NCI-H187 (cell line): ENCODE measurements at places on chromosomes 5 and 9.

DNA sequence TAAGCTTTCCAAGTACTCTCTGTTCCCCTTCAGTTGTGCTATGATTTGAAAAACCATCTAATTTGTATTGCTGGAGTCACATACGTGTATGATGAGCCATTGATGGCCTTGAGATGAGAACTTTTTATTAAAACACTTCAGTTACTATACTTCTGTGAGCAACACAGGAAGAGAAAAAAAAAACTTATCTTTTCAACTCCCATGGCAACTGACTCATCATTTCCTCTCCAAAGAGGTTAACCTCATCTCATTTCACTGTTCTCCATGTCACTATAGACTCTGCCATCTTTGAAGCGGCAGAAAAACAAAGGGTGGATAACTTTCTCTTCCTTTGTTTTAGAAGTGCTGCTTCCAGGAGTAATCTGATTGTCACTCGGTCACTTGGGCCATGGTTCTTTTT is 104.3 kb upstream of the PCSK1 start:
- DNase-seq = no peak

DNA sequence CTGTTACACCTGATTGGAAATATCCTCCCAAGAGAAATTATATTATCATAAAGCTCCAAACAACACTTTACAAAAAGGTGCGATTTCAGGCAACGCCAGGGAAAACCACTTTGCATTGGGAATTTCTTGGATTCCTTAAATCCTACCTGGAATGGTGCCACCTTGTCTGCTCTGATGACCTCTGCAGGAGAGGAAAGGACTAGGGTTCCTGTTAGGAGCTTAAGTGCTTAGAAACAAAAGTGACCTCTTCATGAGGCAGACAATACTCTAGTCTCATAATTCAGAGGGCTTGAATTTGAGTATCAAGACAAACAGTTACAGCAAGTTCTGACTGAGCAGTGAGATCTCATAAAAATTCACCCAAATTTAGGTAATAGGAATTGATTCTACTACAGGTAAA is 33.9 kb upstream of the GLIS3 start:
- no peak for DNase-seq

GRCh38 chr9:72807765-72808445 is 144.9 kb downstream of the ALDH1A1 start:
- no peak for DNase-seq

- no peak for DNase-seq
Observed at GRCh38 chr5:150107909-150108447, 21.6 kb upstream of the CSF1R start.

GRCh38 chr9:120716483-120716882 is 2.2 kb upstream of the MEGF9 start:
- no peak for DNase-seq

DNA sequence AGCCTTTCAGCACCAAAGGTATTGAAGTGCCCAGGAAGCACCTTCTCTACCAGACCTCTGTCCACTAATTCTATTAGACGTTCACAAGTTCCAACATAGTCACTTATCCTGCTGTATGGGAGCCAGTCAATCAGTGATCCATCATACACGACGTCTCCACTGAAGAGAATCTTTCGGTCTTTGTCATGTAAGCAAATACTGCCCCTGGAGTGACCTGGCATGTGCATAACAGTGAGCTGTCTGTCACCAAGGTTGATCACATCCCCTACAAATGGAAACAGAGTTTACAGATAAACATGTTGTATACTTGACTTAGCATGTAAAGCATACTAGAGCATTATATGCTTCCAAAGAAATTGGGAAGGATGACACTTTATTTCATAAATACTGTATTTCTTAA is 13.3 kb downstream of the MBLAC2 start:
- no peak for DNase-seq

GRCh38 chr5:72295539-72295938 is 24.5 kb downstream of the MRPS27 start:
- no peak for DNase-seq

DNA sequence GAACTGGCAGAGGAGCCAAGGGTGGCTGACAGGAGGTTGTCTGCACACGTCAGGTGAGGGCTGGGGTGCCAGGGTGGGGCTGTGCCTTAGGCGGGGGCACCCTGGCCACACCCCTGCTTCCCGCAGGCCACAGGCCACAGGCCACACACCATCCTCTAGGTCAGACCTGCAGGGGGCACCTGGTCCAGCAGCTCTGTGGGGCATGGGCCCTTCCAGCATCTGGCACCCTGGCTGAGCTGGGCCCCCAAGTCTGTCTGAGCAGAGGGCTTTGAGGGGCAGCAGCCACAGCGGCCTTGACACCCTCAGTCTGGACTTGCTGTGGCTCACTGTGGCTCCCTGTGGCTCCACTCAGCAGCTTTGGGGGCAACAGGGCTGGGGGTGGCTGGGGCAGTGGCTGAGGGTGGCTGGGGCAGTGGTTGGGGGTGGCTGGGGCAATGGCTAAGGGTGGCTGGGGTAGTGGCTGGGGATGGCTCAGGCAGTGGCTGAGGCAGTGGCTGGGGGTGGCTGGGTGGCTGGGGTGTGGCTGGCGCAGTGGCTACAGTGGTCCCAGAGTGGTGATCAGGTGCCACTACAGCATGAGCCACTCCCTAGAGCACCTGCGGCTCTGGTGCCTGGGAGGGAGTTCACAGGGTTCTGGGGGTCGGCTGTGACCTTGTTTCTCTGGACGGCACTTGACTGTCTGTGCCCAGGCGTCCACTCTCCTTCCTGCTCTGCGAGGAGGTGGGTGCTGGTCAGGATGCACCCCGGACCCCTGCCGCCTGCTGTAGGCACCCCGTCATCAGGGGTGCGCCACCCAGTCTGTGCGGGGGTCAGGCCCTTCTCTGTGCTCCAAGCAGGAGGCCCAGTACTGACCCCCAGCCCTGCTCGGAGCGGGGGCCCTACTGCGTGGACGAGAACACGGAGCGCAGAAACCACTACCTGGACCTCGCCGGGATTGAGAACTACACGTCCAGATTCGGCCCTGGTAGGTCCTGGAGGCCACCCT is 27.1 kb downstream of the NKD2 start:
- no peak for DNase-seq

GRCh38 chr5:43772764-43773477 is 169.9 kb downstream of the NNT start:
- no peak for DNase-seq

GRCh38 chr5:99109894-99110293 is 181.1 kb upstream of the CHD1 start:
- DNase-seq = no peak

DNA sequence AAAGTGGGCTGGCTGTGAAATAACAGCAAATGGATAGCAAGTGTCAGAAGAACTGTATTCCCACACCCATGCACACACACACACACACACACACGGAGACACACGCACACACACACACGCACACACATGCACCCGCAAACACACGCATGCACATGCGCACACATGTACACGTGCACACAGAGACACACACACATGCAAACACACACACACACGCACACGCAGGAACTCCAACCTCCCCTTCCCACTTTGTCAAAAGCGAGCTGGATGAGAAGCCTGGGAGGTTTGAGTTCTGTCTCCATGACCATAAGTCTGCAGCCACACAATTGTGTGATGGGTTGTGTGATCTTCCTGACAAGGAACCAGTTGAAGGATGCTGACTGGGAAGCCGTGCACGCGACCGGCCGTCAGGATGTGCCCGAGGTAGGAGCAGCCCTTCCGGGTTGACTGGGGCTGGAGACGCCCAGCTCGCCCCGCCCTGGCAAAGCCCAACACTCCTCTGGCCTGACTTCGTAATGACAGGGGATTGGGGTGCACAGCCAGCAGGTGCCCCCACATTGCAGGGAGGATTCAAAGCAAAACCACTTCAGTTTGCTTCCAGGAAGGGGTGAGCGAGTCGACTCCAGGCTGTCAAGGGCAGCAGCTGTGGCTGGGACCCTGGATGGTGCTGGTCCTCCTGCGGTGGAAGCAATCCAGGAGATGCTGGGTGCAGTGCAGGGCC is 29.3 kb upstream of the NKD2 start:
- no peak for DNase-seq

DNA sequence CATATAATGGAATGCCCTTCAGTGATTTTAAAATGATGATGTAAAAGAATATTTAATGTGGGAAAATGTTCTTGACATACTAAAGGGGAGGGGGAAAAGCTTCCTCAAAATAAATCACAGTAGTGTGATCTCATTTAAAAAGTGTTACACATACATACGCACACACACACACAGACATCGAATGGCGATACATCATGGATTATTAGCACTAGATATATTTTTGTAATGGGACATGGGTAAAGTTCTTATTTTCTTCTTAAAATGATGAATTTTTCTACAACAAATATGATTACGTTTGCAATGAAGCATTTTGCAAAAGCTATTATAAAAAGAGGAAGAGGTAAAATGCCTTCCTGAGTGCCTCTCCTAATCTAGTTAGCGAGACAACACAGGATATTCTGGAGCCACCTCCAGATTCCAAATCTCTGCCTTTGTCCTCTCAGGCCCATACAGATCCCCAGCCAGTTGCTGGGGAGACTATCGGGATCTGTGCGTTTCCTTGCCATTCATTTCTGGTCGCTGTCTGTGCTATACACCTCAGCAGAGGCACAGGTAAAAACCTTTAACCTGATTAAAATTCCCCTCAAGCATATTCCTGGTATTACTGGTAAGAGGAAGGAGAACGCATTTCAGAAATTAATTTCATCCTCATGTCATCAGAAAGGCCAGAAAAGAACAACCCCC is 69.6 kb downstream of the SLC28A3 start:
- DNase-seq = no peak

GRCh38 chr9:90795084-90795483 is 6.5 kb upstream of the SYK start:
- no peak for DNase-seq

DNA sequence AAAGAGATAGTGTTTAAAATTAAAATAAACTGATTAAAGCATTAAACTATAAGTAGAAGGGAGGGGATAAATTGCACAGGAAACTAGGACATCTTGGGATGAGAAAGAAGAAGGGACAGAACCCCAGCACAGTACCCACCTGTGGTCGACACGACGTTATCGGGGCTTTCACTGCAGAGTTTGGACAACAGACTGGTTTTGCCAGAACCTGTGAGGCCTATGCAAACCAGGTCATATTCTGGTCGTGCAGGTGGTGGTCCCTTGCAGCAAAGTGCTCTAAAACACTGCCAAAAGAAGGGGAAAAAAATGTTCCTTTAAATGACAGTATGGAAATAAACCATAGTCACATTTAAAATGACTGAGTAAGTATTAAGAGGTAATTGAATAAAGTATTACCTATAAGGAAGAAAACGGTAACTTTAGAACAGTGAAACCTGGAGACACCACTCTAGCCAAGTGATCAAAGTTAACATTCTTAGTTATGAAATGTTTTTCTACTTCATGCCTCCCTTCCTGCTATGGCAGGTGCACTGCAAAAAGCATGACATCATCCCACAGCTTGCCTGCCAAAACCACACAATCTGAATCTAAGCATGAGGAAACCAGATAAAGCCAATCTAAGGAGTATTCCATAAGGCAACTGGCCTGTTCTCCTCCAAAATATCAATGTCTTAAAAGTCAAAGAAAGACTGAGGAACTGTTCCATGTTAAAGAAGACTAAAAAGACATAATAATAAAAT is 138.6 kb downstream of the ARL15 start:
- no peak for DNase-seq

DNA sequence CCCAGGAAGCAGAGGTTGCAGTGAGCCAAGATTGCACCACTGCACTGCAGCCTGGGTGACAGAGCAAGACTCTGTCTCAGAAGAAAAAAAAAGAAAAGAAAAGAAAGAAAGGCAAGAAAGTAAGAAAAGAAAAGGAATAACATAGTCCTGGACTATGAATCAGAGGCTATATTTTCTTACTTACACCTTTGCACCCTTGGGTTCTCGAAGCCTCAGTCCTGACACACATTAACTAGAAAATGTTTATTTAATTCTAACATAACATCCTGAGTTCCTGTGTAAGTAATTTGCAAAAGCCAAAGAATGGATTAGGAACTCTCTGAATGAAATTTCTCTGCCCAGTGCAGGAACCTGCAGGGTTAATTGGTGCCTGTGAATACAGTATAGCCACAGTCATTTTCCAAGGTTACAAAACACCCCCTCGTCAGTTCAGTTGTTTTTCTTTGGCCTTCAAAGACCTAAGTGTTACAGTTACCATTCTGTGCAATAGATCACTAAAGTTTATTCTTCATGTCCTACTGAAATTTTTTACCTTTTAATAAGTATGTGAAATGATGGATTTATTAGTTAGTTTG is 147.6 kb downstream of the SV2C start:
- no peak for DNase-seq

DNA sequence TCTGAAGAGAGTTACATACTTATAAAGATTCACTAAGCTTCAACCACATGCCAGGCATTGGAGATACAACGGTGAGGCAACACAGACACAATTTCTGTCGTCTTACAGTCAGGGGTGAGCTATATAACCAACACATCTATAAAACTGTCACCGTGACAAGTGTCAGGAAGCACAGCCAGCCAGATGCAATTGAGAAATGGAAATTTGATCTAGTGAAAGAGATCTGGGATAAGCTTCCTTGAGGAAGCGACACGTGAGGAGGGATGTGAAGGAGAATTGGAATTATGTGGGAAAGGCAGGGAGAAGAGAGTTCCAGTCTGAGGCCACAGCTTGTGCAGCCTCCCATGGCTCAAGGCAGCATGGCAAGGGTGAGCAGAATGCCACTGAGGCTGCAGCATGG is 50.9 kb upstream of the ZNF354B start:
- DNase-seq = no peak
